Fibroblast of gingiva (primary cell): ENCODE measurements at places on chromosomes 1 and 21.

GRCh38 chr1:184959626-184960025, 14.7 kb downstream of the NIBAN1 start:
- DNase-seq: no peak

DNA sequence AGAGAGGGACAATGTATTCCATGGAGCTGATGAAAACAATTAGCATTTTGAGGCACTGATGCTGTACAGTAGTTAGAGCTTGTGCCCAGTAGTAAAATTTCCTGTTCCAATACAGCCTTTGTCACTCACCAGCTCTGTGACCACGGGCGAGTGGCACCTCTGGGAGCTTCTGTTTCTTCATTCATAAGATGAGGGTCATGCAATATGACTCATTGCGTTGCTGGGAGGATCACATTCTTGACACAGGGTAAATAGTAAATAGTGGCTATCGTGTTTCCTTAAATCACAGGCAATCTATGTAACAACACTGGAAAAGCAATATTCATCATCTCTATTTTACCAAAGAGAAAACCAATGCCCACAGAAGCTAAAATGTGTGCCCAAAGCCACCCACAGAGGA, 4.5 kb upstream of the LRRC52 start:
- DNase-seq: peak; percentile 2

- DNase-seq: no peak
These were observed 88.5 kb downstream of the GPR88 start for GRCh38 chr1:100626397-100626796.

DNA sequence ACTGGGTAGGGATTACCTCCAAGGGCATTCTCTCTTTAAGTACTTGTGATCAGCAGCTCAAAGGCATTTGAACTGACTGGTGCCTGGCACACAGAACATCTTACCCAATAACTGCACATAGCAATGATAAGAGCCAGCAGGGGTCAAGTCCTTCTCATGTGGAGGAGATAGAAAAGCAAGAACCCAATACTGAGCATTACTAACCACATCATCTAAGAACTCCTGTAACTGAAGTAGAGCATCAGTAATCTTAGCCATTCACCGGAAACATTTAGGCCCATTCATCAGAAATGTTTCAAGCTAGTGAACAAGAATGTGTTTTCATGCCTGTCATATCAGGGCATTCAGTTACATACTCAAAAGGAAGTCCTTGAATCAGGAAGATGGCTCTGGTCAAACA, 33.6 kb upstream of the THEM4 start:
- peak; percentile 62 for DNase-seq

DNA sequence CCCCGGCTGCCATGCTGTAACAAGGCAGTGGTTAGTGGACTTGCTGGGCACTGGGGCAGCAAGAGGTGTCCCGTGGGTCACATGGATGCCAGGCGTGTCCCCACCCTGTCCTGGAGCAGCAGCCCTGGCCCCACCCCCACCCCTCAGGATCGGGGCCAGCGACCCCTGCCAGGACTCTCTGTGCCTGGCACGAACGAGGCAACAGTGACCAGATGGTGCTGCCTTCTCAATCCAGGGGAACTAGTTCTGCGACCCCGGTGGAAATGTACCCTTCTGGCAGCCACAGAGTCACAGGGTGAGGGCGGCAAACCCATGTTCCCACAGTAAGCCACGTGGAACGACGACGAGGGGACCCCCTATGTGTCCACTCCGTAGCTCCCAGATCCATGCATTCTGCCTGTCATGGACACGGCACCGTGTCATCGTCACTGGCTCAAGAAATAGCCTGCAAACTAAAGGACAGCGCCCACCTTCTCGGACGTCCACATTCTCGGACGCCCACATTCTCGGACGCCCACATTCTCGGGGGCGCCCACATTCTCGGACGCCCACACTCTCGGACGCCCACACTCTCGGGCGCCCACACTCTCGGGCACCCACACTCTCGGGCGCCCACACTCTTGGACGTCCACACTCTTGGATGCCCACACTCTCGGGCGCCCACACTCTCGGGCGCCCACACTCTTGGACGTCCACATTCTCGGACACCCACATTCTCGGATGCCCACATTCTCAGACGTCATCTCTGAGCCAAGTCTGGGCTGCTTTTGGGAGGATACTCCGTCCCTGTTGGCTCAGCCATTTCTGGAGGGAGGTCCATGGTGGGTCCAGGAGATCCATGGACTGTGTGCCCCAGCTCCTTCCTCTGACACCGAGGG, 19.6 kb upstream of the ACTRT2 start:
- no peak for DNase-seq

DNA sequence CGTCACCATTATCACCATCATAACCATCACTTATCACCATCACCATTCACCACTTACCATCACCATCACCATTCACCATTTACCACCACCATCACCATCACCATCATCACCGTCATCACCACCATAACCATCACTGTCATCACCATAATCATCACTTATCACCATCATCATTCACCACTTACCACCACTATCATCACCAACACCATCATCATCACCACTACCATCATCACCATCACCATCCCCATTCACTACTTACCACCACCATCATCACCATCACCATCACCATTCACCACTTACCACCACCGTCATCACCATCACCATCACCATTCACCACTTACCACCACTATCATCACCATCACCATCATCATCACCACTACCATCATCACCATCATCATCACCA, 151.8 kb downstream of the CAMTA1 start:
- DNase-seq: no peak

DNA sequence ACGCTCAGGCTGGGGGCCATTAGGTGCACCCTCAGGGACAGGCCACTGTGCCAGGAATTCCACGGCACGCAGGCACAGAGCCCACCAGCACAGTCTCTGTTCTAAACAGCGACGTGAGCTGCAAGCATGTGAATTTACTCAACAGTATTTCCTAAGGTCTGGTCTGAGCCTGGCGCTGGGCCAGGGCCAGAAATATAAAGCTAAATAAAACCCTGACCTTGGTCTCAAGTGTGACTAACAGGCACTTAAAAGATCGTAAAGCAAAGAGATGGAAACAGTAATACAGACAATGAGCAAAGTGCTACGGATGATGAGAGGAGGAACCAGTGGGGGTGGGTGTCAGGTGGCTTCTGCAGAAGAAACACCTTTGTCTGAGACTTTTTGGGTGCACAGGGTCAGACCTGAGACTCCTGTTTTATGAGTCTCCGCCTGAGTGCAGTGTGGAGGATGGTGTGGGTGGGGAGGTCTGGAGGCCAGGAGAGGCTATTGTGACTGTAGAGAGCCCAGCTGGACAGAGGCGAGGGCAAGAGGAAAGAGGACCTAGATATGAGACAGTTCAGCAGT, 53.4 kb upstream of the EDN2 start:
- peak; percentile 46 for DNase-seq

DNA sequence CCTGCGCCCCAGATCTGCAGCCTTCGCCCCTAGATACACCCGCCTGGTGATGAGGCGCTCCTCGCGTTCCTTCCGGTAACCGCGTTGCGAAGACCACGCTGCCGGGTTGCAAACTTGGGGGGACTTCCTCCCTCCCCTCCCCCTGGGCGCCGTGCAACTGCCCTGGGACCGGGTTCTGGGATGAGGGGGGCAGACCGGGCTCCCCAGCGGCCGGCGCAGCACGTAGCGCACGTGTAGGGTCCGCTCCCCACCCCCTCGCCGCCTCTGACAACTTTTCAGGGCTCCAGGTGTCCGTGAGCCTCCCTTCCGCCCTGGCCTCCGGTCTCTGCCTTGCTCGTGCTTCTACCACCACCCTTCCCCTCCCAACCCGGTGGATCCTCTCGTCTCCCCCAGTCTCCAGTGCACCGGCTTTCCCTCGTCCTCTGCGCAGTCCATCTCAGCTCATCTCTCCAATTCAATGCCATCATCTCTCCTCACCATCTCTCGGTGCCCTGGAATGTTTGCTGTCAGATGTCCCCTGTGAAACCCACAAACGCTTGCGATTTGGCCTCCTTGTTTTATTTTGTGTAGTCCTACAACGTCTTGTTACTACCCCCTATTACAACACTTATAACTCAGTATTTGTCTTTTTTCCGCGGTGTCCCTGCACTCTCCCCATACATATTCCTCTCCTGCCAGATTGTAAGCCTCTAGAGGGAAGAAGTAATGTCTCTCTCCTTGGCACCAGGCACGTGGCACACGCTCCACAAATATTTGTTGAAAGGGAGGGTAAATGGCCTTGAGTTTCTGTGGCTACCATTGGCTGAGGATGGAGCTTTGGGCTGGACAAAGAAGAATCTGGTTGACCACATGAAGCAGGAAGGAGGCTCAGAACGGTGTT, 782 bp downstream of the PCAT6 start:
- no peak for DNase-seq

GRCh38 chr1:160718210-160718609, 6.6 kb upstream of the CD48 start:
- DNase-seq: no peak

DNA sequence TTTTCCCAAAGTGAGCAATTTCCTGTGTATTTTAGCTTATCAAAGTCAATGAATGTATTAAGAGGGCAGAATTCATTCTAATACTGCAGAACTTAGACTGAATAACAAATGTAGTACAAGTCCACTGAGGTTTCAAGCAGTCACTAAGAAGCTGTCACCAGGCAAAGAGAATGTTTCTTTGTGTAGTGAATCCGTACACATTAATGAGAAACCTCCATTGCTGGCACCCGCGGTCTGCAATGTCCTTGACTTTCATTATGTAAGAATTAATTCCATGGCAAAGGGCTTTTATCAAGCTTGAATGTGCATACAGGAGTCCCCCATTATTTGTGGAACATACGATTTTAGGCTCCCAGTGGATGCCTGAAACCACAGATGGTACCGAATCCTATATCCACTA, 719.5 kb upstream of the TMPRSS15 start:
- DNase-seq: no peak

GRCh38 chr1:97050506-97050905, 328.9 kb downstream of the PTBP2 start:
- DNase-seq: peak; percentile 36

DNA sequence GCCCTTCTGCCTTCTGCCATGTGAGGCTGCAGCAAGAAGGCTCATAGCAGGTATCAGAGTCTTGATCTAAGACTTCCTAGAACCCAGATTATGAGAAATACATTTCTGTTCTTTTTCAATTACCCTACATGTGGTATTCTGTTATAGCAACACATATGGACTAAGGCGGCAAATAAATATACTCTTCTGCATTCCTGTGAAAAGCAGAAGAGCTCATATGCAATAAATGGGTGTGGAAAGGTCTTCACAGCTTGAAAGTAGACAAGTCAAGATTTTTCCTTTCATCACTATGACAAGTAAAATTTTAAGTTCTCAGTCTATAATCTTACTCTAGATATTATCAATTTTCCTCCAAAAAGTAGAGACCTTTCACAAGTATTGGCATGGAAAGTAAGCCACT, 36.6 kb downstream of the TNFSF18 start:
- no peak for DNase-seq

DNA sequence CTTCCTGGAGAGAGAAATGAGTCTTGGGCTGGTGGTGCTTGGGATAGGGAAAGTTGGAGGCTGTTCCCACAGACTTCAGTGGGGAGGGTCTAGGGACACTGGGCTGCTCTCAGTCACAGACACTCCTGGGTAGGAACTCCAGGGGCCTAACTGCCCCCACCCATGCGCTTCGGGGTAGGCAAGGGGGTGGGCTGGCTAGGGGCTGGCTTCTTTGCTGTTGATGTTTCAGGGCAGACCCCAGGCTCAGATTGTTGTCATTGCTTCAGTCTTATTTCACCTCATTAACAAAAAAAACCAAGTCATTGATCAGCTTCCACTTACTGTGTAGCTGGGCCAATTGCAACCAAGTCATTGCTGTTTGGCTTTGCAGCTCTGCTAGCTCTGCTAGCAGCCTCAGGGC, 160.1 kb upstream of the CSF3R start:
- no peak for DNase-seq

- DNase-seq: no peak
These were observed 167.2 kb upstream of the PROX1 start for GRCh38 chr1:213820362-213821149.

DNA sequence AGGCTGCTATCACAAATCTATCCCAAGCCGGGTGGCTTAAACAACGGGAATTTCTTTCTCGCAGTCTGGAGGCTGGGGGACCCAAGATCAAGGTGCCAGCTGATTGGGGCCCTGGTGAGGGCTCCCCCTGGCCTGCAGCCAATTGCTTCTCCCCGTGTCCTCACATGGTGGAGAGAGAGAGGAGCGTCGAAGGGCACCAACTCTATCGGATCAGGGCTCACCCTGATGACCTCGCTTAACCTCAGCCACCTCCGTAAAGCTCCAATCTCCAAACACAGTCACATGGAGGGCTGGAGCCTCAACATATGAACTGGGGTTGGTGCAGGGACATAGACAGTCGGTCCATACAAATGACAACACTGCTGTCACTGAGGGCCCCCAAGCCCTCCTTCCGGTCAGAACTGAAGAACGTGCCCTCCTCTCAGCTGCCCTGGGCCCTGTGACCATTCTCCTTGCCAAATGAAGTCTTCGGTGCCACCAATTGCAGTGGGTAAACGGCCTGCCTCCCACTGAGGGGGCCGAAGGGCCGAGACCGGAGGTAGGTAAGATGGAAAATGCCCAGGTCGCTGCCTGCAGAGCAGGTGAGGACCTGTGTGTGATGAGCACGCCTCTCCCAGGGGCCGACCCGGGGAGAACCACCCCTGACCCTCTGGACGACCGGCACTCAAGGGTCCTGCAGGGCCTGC, 211.0 kb downstream of the TOMM20 start:
- DNase-seq: no peak

DNA sequence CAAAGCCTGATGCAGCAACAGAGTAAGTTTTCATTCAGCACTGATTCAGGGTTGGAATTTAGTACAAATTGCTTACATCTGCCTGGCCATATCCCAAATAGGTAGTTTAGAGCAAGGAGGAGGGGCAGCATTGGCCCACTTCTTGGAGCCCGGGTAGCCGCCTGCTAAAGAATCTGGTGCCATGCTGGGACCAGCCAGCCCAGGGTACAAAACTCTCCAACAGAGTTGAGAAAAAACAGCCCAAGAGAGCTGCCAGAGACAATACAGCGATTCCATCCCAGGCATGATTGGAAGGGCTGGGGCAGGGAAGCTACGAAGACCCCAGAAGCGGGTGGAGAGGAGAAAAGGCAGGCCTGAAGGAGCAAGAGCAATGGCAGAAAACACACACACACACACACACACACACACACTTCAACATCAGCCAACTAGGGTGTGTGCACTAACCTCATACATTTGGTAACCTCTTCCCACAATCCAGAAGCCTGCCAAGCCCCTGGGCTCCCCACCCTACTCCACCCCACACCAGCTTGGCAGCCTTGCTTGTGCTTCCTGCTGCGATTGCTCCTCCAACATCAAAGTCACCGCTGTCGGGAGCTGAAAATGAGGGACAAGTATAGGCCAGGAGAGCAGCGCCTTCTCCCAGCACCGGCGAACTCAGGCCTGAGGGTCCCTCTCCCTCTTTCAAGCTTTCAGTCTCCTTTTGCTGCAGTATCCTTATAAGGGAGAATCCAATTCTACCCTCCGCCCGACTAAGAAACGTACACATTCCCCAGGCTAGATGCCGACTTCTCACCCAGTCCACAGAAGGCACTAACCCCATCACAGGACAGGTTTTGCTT, 1.2 kb downstream of the PIK3C2B start:
- peak; percentile 69 for DNase-seq
